Thyroid gland (tissue), 4 donors: ENCODE measurements at places on chromosomes 2 and 18. TPM values are rescaled to one million over a fixed set of nuclear protein-coding genes. Genes with fewer than 3 reads are reported as not detected.

GRCh38 chr2:46337208-46337994, 40.2 kb downstream of the EPAS1 start:
- H3K27ac ChIP-seq = peak overlapping the region; percentile 53
- peaks cover 61% of the 10 kb centered on the region for H3K4me1 ChIP-seq
- H3K27me3 ChIP-seq = no peaks in the 10 kb centered on the region
- no peaks in the 10 kb centered on the region for H3K36me3 ChIP-seq

DNA sequence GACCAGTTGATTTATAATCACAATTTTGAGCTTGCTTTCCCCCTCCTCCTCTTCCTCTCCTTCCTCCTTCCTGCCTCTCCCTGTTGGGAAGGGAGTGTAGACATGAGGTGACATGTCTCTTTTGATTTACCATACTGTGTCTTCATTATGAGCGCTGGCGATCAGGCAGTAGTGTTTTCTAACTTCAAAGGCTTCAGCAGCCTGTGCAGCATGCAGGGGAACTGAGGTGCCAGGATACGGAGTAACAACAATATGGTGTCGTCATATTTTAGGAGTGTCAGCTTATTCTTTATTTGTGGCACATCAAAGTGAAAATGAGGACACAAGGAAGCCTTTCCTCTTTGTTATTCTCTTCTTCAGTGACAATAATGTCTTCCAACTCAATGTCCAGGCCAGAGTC, 864.2 kb downstream of the SLC4A3 start:
- no peak overlapping the region for H3K27ac ChIP-seq
- no peaks in the 10 kb centered on the region for H3K27me3 ChIP-seq
- DNase-seq = no peak
- H3K4me1 ChIP-seq = no peaks in the 10 kb centered on the region
- no peak overlapping the region for H3K4me3 ChIP-seq

ASB18 gene
- total RNA-seq = not detected

GRCh38 chr2:23658466-23658942, 268.4 kb downstream of the ATAD2B start:
- no peak for DNase-seq
- H3K4me1 ChIP-seq = peaks cover 4% of the 10 kb centered on the region
- no peak overlapping the region for H3K4me3 ChIP-seq
- H3K36me3 ChIP-seq = no peaks in the 10 kb centered on the region
- H3K27me3 ChIP-seq = no peaks in the 10 kb centered on the region
- no peak overlapping the region for H3K27ac ChIP-seq

- no peaks in the 10 kb centered on the region for H3K27me3 ChIP-seq
- no peaks in the 10 kb centered on the region for H3K4me1 ChIP-seq
- no peak overlapping the region for H3K4me3 ChIP-seq
- no peak overlapping the region for H3K27ac ChIP-seq
- no peaks in the 10 kb centered on the region for H3K36me3 ChIP-seq
- no peak for DNase-seq
These were observed 584.6 kb downstream of the CNTNAP5 start for GRCh38 chr2:124609667-124610066.

DNA sequence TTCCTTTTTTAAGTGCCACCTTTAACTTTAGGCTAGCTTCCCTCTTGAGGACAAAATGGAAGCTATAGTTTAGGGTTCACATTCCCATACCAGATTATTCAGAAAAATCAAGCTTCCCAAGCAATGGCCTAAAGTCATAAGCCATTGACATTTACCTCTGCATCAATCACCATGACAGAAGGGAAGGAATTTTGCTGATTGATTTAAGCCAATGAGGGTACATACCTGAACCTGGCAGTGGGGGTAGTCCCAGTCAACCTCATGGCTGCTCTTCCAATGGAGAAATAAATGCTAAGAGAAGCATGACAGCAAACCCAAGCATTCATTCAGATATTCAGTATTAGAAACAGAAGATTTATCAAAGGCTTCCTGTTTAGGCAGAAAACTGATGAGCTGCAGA, 128.4 kb upstream of the CREB1 start:
- H3K36me3 ChIP-seq = no peaks in the 10 kb centered on the region
- no peaks in the 10 kb centered on the region for H3K4me1 ChIP-seq
- no peaks in the 10 kb centered on the region for H3K27me3 ChIP-seq
- no peak overlapping the region for H3K4me3 ChIP-seq

- DNase-seq = no peak
- H3K4me1 ChIP-seq = peaks cover 2% of the 10 kb centered on the region
- no peak overlapping the region for H3K4me3 ChIP-seq
- no peaks in the 10 kb centered on the region for H3K27me3 ChIP-seq
These were observed 651.3 kb downstream of the NYAP2 start for GRCh38 chr2:226050822-226051221.

GRCh38 chr18:1581581-1581980, 676.9 kb downstream of the ADCYAP1 start:
- no peak overlapping the region for H3K4me3 ChIP-seq
- H3K36me3 ChIP-seq = no peaks in the 10 kb centered on the region
- no peaks in the 10 kb centered on the region for H3K4me1 ChIP-seq
- no peak overlapping the region for H3K27ac ChIP-seq
